ENCODE measurements at places on chromosomes 11 and 22.

GRCh38 chr22:49413146-49413545 lies 414.5 kb downstream of the BRD1 start:
- no peak for DNase-seq

DNA sequence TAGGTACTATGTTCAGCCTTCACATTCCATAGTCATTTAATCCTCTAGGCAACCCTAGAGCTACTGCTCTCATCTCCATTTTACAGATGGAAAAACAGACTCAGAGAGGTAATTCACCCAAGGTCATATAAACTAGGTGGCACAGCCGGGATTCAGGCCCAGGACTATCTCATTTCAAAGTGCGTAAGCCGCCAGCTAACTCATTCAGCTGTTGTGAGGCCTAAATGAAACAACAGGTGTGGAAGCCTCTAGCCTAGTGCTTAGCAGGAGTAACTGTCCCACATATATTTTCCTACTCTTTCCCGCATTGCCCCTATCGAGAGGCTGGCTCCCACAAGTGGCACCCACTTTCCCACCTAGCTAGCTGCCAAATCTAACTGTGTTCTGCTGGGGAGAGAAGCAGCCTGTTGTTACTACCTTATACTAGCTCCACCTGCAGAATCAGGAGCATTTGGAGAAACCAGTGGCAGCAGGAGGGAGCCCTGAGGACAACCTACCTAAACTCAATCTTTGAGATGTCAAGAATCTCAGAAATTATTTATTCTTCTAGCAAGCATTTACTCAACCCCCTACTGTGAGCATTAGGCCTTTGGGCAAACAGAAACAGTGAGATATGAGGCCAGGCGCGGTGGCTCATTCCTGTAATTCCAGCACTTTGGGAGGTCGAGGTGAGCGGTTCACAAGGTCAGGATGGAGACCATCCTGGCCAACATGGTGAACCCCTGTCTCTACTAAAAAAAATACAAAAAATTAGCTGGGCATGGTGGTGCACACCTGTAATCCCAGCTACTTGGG lies 20.9 kb downstream of the PRG3 start:
- DNase-seq, result no peak

DNA sequence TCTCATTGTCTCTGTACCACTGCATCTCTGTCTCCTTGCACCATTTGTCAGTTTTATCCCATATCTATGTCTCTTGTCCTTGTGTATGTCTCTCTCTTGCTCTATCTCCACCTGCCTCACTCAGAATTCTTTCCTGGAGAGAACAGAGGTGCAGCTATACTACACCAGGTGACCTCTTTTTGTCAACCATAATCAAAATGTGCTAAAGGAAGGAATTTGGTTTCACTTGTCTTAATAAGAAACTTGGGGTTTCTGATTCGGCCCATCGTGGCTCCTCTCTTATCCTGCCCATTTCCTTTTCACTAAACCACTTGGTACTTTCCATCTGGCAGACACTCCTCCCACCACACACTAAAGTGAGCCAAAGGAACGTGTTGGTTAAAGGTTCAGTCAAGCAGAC lies 2.0 kb upstream of the C11orf42 start:
- no peak for DNase-seq

DNA sequence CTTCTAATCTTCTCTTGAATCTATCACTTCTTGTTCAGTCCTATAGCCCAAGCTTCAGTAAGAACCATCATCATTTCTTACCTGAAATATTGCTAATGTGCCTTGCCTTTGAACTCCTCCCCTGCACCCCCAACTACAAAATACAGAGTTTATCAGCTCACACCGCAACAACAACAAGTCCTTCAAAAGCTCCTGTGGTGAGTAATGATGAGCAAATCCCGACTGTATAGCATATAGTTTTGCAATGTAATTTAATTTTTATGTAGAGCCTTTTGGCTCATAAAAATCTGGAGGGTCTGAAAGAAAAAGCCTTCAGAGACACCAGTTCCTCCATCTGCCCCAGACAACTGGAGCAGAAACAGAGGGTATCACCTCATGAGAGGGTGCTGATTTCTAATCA lies 124.7 kb downstream of the ARHGAP32 start:
- no peak for DNase-seq

DNA sequence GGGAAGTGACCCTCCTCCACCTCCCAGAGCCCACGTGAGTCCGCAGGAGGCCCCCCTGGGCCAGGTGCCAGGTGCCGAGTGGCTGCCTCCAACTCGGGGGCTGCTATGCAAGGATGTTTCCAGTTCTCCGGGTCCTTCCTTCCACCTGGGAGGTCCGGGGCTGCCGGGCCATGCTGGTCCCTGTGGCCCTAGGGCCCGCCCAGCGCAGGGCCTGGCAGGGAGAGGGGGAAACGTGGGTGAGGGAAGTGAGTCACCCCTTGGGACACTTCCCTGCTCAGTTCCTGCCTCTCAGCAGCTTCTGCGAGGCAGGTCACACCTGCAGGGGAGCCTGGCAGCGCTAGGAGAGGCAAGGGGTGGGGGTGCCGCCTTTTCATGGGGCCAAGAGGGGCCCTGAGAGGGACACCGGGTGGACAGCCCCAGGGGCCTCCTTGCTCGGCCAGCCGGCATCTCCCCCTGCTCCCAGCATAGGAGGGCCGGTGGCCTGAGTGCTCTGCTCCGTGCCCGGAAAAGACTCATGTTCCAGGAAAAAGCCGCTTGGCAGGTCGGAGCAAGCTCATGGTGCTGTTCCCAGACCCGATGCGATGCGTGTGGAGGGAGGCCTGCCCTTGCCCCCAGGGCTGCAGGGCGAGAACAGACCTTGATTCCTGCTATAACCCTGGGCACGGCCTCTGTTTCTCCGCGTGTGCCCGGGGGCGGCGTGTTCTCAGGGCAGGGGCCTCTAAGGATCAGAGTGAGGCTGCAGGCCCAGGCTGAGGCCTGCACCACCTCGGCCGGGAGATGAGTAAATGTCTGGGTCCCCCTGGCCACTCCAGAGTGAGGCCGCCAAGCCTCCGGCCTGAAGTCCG lies 30.3 kb upstream of the WNT7B start:
- DNase-seq, result no peak
